Stimulated activated CD8-positive, alpha-beta memory T cell treated with anti-CD3 and anti-CD28 coated beads, Interleukin-15, amount 100 ng/mL, for 4 hours (primary cell): ENCODE measurements at places on chromosomes 2 and 18.

- no peak for DNase-seq
Observed at GRCh38 chr2:118709786-118710185, 137.7 kb downstream of the EN1 start.

- DNase-seq = no peak
Observed at GRCh38 chr2:19987936-19988335, 2.0 kb downstream of the WDR35 start.

- DNase-seq = no peak
Observed at GRCh38 chr2:109137616-109138015, 8.6 kb downstream of the SH3RF3 start.

GRCh38 chr2:213086571-213086970, 64.8 kb downstream of the IKZF2 start:
- no peak for DNase-seq

GRCh38 chr2:224927011-224927410, 115.3 kb downstream of the DOCK10 start:
- DNase-seq = no peak

- DNase-seq = no peak
Observed at GRCh38 chr2:238155761-238156694, 2.7 kb upstream of the ERFE start.

GRCh38 chr18:66548747-66549146, 55.1 kb downstream of the CDH19 start:
- DNase-seq = no peak

GRCh38 chr2:84652431-84652830, 136.1 kb downstream of the DNAH6 start:
- no peak for DNase-seq

DNA sequence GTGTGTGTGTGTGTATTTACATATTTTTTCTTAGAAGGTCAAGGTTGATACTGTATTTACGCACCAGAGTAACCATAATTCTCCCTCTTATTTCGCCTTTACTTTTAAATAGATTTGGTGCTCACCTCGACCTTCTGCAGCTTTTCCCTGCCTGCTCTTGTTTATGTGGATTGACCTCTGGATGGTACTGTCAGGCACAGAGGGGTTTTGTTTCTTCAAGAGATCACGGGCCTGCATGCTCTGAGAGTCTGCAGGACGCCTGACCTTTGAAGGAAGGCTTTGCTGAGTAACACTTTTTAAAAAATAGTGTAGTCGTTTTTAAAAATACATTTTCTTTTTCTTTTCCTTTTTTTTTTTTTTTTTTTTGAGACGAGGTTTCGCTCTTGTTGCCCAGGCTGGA, 18.1 kb upstream of the EFHD1 start:
- no peak for DNase-seq

- DNase-seq = no peak
Observed at GRCh38 chr18:1846640-1847039, 724.7 kb downstream of the METTL4 start.

DNA sequence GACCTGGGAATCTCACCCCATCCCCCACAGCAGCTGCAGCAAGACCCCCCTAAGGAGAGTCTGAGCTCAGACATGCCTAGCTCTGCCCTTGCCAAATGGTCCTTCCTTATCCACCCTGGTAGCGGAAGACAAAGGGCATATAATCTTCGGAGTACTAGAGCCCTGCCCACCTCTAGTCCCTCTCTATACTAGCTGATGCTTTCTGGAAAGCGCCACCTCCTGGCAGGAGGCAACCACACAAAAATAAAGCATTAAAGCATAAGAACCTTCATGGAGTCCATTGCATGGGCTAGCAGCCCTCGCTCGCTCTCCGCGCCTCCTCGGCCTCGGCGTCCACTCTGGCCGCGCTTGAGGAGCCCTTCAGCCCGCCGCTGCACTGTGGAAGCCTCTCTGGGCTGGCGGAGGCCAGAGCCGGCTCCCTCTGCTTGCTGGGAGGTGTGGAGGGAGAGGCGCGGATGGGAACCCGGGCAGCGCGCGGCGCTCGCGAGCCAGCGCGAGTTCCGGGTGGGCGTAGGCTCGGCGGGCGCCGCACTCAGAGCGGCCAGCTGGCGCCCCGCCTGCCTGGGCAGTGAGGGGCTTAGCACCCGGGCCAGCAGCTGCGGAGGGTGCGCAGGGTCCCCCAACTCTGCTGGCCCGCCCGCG, 941.2 kb downstream of the SUCLG1 start:
- DNase-seq = no peak

GRCh38 chr18:12699747-12700146, 2.8 kb downstream of the CEP76 start:
- no peak for DNase-seq

DNA sequence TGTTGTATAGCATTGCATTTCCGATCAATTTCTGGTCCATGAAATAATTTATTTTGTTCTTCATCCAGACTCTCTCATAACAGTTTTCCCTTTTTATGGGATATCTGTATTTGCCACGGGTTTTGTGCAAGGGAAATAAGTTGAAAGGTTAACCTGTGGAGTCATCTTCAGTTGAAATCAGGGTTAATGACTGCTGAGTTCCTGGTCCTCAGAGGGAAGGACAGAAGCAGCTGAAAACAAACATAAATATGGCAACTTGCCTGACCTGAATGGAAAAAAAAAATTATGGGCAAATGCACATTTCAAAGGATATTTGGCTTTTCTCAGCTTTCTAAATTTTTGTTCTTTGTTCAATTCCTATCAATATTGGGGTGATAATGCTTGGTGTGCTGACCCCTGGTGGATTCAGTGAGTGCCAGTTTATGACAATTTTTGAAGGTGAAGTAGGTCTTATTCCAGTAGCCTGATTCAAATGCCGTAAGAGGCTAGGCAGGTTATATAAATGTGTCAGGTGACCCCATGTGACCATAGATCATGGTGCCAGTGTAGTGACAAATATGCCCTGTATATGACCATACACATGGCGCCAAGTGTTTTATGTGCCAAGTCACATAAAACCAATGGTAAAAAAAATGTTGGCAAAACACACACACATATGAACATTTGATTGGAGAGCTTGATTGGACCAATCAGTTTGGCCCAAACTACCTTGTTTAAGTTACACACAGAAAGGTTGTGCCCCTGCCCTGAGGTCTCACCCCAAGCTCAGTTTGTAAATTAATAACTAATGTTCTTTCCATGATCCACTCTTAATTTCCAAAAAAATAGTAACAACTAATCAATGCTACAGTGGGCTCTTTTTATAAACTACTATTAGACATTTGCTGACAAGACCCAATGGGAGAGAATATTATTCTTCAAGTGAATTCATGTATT, 47.6 kb upstream of the FAM124B start:
- DNase-seq = no peak

- no peak for DNase-seq
Observed at GRCh38 chr18:57789090-57789489, 14.0 kb downstream of the ATP8B1 start.

DNA sequence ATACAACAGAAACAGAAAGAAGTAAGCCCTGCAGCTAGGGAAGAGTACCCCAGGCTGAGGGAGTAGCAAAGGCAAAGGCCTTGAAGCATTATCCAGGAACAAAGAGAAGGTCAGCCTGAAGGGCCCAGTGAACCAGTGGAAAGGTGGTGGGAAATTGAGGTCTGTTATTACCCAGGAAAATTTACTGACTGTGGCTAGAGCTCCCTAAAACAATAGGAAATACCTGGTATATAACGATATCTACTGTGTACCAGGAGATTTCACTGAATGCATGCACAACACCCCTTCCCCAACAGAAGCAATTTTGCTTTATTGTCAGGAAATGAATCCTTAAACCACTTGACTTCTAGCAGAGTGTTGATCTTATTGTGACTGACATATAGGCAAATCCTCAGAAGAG, 365.3 kb downstream of the ERBB4 start:
- no peak for DNase-seq

DNA sequence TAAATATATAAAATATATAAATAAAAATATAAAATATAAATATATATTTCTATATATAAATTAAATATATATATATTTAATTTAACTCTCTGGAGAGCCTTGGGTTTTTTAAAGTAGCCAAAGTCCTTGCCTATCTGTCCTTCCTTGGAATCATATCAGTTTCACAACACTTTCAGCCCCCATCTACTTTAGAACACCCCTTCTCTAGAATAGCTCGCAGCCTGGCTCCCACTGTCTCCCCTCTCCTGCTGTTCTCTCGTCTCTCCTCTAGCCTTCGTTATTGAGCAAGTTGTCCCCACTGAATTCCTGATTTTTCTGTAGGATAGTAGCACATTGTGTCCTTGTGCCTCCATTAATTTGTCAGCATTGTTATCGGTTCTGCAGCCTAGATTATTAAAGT, 677.0 kb downstream of the RNF144A start:
- DNase-seq = no peak

DNA sequence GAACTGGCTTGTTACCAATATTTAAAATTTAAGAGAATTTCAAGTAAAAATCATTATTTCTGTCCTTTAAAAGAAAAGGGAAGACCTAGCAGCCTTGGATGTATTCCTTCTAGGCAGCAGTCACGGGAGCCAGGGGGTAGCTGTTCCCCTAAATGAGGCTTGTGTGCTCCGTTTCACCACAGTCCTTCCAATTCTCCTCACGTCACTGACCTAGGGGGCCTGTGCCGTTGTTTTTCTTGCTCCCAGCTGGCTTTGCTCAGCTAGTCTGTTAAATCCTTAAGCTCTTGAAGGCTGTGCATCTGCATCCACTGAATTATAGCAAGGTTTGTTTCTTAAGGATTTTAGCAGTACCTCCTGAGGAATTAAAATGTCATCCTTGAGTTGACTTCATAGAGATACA, 9.9 kb downstream of the KLHL23 start:
- DNase-seq = no peak

GRCh38 chr2:165011199-165011598, 55.9 kb upstream of the SLC38A11 start:
- DNase-seq = no peak

- no peak for DNase-seq
Observed at GRCh38 chr2:209577376-209578357, 153.8 kb downstream of the MAP2 start.

DNA sequence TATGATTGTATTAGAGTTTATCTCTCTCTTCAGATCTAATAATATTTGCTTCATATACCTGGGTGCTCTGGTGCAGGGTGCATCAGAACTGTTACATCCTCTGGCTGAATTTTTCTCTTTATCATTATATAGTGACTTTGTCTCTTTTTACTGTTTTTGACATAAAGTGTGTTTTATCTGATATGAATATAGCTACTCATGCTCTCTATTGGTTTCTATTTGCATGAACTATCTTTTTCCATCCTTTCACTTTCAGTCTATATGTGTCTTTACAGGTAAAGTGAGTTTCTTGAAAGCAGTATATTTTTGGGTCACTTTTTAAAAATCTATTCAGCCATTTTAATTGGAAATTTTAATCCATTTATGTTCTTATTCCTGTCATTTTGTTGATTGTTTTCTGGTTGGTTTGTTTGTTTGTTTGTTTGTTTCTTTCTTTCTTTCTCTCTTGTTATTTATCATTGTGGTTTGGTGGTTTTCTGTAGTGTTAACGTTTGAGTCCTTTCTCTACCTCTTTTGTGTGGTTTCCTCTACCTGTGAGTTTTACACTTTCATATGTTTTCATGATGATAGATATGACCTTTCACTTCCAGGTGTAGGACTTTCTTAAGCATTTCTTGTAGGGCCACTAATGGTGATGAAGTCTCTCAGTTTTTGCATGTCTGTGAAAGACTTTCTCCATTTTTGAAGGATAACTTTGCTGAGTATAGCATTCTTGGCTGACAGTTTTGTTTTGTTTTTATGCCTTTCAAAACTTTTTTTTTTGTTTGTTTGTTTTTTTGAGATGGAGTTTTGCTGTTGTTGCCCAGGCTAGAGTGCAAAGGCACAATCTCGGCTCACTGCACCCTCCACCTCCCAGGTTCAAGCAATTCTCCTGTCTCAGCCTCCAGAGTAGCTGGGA, 54.9 kb downstream of the CCNT2 start:
- no peak for DNase-seq

- no peak for DNase-seq
Observed at GRCh38 chr18:13324880-13325279, 106.3 kb downstream of the LDLRAD4 start.

GRCh38 chr18:10912790-10913545, 236.4 kb downstream of the PIEZO2 start:
- DNase-seq = no peak

GRCh38 chr2:202848813-202849212, 22.8 kb downstream of the ICA1L start:
- DNase-seq = no peak

DNA sequence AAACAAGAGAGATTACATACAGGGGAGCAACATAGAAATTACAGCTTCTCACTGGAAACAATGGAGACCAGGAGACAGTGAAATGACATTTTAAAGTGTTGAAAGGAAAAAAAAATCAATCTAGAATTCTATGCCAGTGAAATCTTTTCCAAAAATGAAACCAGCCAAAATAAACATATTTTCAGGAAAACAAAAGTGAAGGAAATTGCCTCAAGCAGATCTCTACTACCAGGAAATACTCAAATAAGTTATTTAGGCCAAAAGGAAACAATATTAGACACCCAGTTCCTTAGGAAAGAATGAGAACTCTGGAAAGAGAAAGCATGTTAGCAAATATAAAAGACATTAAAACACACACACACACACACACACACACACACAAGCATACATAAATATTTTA, 339.9 kb upstream of the NCKAP5 start:
- no peak for DNase-seq

DNA sequence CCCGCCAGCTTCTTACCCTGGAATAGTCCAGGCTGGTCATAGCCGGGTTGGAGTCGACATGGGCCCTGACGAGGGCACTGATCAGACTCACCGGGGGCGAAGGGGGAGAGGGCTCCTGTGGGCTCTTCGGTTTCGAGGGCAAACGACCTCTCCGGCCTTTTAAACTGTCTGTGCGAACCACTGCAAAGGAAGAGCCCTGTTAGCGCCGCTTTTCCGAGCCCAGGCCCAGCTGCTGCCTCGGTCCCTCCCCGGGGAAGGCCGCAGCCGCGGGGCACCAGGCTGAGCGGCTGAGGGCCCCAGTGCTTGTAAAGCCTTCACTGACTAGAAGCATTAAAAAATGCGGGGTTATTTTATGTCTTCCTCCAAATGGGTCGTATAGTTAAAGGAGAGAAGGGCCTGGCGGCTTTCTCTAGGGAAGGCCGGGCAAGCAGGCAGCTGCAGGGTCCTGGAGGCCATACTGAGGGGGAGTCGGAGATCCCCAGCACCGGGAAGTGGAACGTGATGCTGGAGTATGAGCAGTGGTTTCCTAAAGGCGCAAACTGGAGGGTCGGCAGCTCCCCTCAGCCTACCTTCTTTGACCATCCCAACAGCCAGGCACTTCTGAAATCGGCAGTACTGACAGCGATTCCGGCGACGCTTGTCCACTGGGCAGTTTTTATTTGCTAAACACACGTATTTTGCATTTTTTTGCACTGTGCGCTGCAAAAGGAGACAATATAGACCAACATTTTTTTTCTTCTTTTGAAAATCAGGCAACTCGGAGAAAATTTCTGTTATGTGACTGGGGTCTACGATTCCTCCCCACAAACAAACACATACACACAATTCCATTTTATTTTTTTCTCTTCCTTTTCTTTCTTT, 4.5 kb downstream of the NR4A2 start:
- DNase-seq = no peak

DNA sequence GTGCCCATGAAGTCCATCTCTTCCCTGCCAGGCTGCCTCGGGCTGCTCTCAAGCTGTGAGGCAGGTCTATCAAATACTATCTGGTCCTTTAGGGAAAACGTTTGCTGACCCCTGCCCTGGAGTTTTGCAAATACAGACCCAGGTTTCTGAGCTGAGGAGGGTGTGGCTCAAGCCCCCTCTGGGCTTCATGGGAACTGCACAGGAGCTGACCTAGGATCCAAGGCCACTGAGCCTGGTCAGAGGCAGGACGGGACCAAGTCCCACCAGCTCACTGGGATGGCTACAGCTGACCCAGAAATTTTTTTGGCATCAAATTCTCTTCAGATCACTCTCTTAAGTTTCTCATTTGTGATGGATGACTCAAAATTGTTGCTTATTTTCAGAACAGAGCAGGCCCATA, 14.1 kb downstream of the ZNF516 start:
- no peak for DNase-seq
